CD4-positive, alpha-beta T cell treated with Interleukin-1 beta for 1 hour (primary cell): ENCODE measurements at places on chromosomes 16 and 17.

- DNase-seq = no peak
These were observed 113.8 kb downstream of the CYB561 start for GRCh38 chr17:63332286-63332685.

GRCh38 chr17:43634591-43635125 is 27.1 kb downstream of the MEOX1 start:
- no peak for DNase-seq

- no peak for DNase-seq
These were observed 60.8 kb downstream of the WIPI1 start for GRCh38 chr17:68396226-68397107.

- no peak for DNase-seq
These were observed 33.2 kb upstream of the MPHOSPH6 start for GRCh38 chr16:82203198-82203597.

DNA sequence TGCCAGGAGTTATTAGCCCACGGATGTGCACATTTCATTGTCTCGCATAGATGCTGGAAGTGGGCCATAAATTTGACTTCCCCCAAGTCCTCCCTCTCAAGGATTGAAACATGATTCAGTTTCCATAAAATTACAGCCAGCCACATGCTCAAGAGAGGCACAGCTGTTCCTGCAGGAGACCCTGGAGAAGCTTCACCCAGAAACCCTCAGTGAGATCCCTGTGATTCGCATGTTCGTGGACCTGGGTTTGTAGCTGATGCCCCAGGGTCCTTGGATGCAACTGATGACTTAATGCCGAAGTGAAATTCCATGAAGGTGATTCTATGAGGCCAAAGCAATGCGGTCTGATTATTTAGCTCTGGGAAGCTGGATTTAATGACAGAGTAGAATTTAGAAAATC is 24.7 kb upstream of the AQP8 start:
- DNase-seq = no peak

DNA sequence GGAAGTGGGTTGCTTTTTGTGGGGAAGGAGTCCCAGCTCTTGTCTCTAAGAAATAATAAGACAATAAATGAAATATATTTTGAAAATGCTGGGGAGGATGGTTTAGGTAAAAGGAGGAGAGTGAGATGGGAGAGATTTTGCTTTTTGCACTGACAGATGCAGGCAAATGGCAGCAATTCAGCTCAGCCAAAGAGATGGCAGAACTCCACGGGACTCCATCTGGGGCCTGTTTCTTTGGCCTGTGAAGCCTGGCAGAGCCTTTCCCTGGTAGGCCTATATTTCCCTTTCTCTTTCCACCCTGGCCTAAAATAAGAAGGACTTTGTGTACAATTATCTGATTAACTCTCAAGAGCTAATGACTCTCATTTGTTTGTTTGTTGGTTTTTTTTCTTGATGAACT is 1525.1 kb downstream of the CDH11 start:
- no peak for DNase-seq
